Stimulated activated CD8-positive, alpha-beta memory T cell treated with anti-CD3 and anti-CD28 coated beads, Interleukin-15, amount 100 ng/mL, for 48 hours (primary cell): ENCODE measurements at places on chromosomes 1 and 21.

DNA sequence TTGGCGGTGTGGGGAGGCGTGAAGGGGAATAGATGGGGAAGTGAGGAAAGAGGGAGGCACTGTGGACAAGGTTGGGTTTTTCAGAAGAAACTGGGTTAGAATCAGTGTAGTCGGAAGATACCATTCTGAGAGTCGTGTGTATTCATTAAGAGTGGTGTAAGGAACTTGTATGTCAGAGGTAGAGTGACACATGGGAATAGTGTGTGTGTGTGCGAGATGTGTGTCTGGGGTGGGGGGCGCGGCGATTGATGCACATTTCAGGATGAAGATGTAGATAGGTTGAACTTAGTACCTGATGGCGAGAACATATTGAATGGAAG is 878 bp downstream of the SMG7 start:
- DNase-seq: no peak

DNA sequence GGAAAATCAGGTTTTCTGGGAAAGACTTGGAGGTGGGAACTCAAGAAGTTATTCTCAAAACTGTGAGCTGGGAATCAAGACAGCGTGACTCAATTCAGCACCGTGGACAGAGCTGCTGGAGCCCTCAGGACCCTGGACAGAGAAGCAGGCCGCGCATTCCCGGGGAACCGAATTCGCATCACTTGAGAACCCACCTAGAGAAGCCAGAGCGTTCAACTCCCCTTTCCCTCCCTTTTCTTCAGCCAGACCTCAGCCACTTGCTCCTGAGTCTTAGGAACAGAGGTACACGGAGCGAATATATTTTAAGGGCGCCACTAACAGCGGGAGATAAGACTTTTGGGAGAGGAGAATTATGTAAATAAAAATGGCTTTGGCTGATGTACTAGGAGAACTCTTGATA is 2.0 kb upstream of the LIN28A start:
- DNase-seq: no peak

DNA sequence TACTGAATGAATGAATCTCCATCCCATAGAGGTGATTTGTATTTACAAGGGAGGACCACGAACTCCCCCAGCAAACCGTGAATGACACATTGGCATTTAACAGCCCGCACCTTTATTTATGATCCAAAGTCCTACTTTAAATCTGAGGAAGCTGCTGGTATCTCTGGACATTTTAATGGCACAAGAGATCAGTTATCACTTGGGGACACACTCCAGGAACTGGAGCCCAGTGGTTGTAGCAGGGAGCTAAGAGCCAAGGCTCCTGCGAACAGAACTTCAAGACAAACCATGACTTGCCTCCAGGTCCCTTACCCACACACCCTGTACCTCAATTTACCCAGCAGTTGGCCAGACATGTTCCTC is 1.2 kb downstream of the CTNNBIP1 start:
- DNase-seq: no peak

- no peak for DNase-seq
Observed at GRCh38 chr1:207311888-207312603, 9.4 kb upstream of the CD55 start.

- no peak for DNase-seq
Observed at GRCh38 chr1:197277166-197277565, 9.1 kb downstream of the CRB1 start.

DNA sequence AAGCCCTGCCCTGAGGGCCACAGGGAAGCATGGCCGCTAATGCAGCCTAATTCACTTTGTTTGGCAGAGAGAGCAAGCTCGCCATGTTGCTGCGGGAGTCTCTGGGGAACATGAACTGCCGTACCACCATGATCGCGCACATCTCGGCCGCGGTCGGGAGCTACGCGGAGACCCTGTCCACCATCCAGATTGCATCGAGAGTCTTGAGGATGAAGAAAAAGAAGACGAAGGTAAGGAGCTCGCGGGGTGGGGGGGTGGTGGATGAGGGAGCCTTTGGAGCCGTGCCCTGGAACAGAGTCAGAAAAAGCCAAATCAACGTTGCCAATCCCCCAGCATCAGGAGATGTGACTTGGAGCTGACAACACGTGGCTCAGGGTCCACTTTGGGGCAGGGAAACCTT is 529.4 kb downstream of the KIF26B start:
- no peak for DNase-seq

DNA sequence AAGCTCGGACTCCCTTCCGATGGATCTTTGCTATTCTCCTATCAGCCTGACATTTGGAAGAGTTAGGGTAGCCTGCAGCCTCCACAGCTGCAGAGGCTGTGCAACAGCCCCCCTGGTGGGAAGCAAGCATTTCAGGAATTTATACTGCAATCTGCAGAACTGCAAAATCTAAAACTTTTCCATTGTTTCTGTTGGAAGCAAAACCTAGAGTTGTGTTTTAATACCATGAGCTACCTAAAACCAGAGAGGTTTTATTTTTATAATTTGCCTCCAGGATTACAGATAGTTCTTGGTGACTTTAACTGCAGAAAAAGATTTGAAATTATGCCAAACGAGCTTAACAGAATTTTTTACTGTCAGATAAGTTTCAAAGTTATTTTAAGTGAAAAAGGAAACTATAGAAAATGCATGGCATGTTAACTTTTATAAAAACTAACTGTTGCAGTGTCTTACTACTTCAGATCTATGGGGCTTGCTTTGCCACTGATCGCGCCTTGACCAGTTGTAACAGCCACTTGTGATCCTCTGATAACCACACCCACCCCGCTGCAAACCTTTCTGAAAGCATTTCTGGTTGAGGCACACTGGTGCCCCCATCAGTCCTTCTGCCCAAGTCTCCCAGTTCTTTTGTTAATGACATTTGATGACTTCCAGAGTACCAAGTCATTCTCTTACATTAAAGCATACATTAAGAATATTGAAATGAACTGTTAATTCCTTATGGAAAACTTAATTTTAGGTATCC is 64.8 kb downstream of the PRDM2 start:
- no peak for DNase-seq

DNA sequence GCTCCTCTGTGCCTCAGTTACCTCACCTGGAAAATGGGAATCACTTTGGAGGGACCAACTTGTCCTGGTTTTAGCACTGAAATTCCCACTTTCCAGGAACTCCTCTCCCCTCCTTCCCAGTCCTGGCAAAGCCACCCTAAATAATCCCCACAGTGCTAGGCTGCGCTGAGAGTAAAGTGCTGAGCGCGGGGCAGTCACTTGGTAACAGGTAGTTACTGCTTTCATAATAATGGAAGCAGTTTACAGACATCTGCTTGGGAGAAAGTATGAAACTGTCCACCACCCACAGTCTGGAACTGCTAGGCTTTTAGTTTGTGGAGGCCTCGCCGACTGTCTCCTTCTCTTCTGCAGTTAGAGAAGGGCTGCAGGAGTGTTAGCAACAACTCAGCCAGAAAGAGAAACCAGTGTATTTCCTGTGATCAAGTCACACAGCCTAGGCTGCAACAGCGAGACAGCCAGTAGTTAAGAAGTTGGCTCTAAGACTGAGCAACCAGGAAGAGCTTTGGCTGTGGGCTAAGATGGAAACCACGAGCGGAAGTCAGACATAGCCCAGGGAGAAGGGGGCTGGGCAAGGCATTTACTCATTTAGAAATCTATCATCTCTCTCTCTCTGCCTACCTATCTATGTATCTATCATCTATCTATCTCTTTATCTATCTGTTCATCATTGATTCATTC is 30.8 kb upstream of the ABCG1 start:
- peak; percentile 67 for DNase-seq

GRCh38 chr1:71193153-71193552 is 112.3 kb upstream of the ZRANB2 start:
- no peak for DNase-seq

- no peak for DNase-seq
Observed at GRCh38 chr1:54413295-54413694, 7.1 kb upstream of the SSBP3 start.

DNA sequence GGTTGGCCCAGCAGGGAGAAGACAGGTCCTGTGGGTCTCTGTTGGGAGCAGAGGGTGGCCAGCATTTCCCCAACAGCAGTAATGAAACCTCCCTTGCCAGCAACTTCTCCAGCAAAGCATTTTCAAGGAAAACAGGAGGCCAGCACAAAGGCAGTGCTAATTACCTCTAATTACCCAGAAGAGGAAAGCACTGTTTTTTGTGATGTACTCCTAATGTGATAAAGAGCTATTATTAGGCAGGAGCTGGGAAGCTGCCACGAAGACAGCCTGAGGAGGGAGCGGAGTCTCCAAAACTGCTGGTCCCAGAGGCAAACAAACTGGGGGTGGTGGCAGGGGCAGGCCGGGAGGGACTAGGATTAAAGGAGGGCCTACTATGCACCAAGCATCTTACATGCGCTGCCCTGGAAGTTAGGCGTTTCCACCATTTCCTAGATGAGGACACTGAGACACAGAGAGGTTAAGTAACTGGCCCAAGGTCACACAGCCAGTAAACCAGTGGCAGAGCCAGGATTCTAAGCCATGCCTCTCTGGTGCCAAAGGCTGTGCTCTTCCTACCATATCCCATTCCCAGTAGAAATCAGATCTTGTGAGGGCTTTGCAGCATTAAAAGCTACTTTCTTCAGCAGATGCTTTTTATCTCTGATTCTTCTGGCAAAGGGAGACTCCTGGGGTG is 24.5 kb downstream of the HTR6 start:
- no peak for DNase-seq

- DNase-seq: no peak
Observed at GRCh38 chr1:209309198-209309597, 274.3 kb upstream of the CAMK1G start.

DNA sequence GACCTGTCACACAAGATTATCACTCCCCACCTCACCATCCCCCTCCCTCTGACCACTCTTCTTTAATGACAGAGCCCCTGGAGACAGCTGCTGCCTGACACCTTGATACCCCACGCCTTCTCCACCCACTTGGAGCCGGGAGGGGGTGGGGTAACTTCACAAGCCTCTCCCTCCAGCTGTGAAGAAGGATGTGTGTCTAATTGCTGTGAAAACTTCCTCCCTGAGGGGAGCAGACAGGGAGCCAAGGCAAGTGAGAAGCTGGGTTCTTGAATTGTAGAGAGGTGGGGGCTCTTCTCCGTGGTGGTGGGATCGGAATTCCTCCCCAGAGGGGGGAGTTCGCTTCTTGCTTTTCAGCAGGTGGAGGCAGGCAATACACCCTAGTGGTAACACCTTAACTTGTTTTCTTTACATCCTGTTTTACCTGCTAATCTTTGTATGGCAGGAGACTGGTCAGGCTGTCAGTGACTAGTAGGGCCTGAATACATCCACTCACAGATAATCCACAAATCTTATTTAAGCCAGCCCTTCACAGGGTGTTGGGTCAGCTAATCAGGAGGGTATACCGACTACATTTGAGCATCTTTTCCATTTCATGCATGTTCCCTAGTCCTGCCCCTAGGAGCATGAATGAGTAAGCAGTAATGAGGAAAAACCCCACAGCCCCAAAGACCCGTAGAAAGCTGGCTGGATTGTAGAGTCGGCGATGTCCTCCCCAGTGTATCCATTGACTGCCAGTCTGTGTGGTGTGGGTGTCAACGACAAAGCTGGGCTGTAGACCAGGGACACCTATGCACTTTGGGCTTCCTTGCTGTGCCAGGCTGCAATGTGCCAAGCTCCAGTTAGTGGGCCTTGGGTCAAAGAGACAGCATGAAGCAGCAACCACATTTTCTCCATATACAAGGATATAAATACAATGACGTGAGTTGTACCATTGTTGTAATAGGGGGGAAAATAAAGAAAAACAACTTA is 57.3 kb downstream of the NFASC start:
- no peak for DNase-seq

- no peak for DNase-seq
Observed at GRCh38 chr1:220785166-220786056, 1.3 kb upstream of the MTARC1 start.

DNA sequence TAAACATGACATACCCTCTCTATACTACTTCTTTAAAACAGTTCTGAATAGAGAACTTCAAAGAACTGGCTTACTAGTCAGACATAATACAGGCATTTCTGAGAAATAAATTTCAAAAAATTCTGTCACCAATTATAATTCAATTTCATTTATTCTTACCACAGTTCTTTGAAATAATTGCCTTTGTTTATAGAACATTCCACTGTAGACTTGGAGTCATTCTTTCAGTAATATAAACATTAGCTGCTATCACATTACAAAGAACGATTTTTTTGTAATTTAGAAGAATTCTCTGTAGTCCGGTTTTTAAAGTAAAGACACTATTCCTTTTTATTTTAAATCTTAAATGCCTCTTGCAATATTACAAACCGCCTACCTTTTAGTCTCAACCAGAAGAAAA is 146.4 kb upstream of the COL11A1 start:
- DNase-seq: no peak

DNA sequence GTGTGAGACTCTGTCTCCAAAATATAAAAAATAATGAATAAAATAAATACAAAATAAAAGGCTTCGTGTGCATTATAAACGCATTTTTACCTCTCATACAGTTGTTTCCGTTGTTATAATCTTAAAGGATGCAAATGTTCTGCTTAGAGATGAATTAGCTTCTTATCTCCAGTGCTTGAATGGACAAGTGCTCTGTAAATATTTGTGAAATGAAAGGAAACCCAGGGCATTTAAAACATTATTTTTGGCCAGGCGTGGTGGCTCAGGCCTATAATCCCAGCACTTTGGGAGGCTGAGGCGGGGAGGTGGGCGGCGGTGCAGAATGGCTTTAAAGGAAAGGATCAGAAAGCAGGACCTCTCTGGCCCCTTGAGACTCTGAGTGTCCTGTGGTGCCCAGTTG is 94.5 kb downstream of the HUNK start:
- DNase-seq: no peak

DNA sequence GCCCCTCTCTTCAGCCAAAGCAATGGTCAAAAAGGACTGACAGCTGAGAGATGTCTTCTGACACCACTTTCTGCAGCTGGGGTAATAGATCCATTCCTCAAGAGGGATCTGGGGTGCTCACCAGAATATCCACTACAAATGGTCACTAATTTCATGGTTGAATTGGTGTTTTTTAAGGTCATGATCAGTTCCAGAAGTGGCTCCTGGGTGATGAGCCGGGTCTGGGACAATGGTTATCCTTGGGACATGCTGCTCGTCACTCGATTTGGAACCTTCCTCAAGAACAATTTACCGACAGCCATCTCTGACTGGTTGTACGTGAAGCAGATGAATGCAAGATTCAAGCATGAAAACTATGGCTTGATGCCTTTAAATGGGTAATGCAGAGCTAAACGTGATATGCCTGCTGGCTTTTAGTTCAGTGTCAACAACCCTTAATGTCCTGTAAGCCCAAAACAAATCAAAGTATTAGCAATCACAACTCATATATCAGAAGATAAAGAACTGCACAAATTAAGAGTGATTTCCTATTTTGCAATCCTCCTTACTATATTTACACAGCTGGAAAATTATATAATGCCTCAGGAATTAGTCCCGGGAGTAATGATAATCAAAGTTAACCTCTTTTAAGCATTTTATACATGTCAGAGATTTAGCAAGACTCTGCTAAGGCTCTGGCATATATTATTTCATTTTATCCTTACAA is 20.1 kb downstream of the FMO3 start:
- DNase-seq: no peak

GRCh38 chr1:167416506-167416905 is 101.8 kb downstream of the CD247 start:
- no peak for DNase-seq

- DNase-seq: no peak
Observed at GRCh38 chr21:41931041-41931451, 22.8 kb downstream of the C2CD2 start.
